Upper lobe of right lung (tissue), 1 donor: ENCODE measurements at places on chromosomes 5 and 9.

DNA sequence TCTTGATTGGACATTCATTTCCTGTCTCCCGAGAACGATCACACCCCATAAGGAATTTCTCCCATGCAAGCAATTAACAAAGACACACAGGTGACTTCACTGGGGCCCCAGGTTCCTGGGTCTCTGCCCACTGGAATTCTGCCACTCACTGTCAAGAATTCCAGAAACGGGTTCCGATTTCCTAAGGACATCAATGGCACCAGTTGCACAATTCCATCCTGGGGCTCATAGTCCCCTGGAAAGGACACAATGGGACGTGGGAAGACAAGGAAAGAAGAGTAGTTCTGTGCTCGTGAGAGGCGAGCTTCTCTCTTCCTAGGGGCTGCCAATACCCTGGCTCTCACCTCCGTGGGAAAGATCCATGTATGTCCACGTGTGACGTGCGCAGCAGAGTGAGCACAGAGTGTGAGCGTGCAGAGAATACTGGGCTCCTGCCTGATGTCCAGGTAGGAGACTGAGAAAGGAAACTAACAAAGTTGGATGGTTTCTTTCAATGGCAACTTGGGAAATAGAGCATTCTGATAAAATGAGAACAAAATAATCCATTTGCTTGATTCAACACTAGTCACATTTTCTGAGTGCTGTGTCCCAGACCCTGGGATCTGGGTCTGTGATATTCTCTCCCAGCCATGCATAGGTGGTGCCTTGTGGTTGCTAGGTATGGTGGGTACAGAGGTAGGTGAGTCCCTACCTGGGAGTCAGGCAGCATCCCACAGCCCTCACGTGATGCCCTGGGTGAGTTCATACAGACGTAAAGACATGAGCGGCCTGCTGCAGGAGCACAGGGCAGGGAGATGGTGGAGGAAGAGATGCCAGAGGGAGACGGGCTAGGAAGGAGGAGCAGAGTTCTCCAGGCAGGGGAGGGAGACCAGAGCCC, 159.8 kb downstream of the COL23A1 start:
- DNase-seq, result no peak

- no peak for DNase-seq
Measured at GRCh38 chr5:2208239-2208544, 325.5 kb upstream of the IRX4 start.

DNA sequence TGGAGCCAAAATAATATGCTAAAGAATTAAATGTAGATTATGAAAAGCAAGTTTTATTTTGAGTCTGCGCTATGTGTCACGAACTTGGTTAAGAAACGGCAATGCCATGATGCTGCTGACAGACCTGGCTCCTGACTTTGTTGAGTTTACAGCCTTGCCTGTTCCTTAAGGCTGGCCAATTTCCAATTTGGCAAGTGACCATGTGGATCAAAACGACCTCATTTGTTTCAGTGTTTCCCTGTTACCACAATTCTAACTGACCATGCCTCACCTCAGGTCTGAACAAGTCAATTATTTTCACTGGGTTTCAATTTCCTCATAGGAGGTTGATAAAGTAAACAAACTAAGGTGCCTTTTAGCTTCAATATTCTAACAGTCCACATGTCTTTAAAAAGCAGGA, 461.4 kb downstream of the ZNF608 start:
- DNase-seq, result no peak

GRCh38 chr9:6686396-6686795, 40.9 kb upstream of the GLDC start:
- no peak for DNase-seq

DNA sequence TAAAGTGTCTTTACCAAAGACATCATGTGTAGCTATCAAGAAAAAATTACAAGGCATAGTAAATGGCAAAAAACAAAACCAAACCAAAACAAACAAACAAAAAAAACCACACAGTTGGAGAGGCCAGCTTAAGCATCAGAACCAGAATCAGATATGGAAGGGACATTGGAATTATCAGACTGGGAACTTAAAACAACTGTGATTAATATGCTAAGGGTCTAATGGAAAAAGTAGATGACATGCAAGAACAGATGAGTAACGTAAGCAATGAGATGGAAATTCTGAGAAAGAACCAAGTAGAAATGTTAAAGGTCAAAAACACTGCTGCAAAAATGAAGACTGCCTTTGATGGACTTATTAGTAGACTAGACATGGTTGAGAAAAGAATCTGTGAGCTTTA, 75.9 kb downstream of the FBXO38 start:
- no peak for DNase-seq

GRCh38 chr5:16855485-16855884, 80.6 kb downstream of the MYO10 start:
- no peak for DNase-seq

GRCh38 chr5:42876375-42876844, 64.7 kb upstream of the SELENOP start:
- no peak for DNase-seq

DNA sequence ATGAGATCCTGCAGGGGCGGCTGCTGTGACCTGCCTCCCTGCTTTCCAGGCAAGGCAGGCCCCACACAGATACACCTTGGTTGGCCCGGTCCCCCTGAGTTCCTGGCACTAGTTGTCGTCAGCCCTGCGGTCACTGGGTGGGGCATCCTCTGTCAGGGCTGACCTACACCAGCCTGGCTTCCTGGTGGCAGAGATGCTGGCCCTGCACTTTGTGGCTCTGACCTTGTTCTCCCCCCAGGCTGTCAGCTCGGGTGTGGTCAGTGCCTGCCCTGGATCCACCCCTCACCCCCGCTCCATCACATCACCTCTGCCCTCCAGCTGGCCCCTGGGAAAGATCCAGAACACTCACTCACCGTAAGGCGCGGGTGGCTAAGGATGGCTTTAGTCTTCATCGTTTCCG, 74.1 kb downstream of the PHF2 start:
- peak; percentile 55 for DNase-seq

DNA sequence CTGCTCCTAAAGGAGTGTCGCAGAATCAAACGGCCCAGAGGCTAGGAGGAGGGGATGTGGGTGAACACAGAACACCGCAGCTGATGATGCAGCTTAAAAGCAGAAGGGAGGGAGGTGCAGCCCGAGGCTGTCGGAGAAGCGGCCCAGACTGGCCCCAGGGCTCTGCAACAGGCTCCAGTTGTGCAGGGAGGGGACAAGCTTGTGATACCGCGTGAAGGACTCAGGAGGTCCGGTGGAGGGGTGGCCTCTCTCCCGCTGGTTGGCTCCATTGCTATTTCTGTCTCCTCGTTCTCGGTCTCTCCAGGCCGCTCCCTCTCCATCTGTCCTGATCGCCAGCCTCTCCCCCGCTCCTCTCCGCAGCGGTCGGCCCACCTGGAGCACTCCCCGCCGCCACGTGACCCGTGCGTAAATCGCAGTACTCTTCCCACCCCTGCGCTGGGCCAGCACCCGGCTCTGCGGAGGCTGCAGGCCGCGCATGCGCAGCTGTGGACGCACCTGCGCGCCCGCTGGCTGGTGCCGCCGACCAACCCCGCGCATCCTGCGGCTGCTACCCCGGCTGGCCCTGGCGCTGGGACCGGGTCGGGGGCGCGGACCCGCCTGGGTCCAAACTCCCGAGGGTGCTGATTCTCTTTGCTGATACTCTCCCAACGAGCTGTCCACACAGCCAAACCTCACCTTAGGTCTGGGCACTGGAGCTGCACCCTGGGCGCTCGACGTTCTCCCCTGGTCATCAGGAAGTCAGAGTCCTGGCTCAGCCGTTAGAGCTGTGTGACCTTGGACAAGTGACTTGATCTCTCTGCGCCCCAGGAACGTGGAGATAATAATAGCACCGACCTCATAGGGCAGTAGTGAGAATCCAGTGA, 3.7 kb upstream of the STXBP1 start:
- DNase-seq, result peak; percentile 91

DNA sequence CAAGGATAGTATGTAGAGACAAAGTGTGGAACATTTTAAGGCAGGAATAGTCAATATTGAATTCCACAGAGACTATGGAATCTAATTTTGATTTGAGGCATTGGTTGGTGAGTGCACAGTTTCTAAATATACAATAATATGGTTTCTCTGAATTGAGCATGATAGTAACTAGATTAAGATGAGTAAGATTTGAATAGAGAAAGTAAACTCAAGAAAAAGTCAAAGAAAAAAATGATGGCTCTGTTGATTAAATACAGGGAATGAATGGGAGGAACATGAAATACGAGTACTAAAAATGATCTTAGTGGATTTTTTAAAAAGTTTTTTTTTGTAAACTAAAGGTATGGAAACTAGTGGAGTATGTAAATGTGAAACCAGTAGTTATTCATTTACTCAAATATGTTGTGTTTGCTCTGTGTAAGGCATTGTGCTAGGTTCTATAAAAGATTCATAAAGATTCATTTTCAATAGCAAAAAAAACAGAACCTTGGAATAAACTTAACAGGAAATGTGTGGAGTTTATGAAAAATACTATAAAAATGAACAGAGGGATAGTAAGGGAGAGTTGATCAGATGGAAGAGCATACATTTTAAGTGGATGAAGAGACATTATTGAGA, 101.2 kb downstream of the ZCCHC7 start:
- DNase-seq, result no peak

DNA sequence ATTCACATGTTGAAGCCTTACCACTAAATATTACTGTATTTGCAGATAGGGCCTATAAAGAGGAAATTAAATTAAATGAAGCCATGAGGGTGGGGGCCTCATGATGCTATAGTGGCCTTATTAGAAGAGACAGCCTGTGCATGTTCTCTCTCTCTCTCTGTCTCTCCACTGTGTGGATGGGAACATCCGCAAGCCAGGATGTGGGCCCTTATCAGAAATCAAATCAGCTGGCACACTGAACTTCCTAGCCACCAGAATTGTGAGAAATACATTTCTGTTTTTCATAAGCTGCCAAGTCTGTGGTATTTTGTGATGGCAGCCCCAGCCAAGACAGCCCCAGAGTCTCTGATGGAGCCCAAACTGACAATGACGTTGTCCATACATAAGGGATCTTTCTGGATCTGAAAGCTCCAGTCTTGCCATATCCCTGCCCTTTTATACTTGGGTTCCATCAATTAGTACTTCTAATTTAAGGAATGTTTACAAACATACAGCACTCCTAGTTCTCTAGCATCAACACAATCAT, 300.5 kb upstream of the ATP10B start:
- no peak for DNase-seq

DNA sequence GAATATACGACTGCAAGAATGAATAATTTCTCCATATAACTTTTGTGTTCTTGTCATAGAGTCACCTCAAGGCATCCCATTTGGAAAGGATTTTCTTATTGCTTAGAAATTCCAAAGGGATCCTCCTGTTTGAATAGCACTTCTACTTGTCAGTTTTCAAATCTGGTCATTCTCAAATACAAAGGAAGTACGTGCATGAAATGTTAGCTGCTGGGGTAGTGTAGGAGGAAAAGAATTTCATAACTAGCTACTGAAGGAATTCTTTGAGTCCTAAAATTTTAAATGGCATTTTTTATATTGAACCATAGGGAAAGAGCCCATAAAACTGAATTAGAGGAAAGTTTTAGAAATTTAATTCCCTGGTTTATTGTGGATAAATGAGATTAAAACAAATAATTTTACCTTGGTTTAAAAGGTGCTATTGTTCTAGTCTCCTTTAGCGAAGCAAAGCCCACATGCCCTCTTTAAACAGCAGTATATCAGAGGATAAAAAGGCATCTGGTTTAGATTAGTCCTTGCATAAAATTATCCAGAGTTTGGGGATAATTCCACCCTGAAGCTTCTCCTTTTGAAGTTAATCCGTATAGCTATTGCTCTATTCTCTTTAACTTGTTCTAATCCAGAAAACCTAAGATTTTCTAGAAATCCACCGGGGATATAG, 2.0 kb upstream of the MPDZ start:
- DNase-seq, result no peak

GRCh38 chr5:10233505-10233904, 16.2 kb downstream of the ATPSCKMT start:
- peak; percentile 69 for DNase-seq

GRCh38 chr9:93575796-93576257, 557 bp upstream of the PHF2 start:
- peak; percentile 86 for DNase-seq

GRCh38 chr5:159951834-159952233, 35.6 kb downstream of the ADRA1B start:
- no peak for DNase-seq

DNA sequence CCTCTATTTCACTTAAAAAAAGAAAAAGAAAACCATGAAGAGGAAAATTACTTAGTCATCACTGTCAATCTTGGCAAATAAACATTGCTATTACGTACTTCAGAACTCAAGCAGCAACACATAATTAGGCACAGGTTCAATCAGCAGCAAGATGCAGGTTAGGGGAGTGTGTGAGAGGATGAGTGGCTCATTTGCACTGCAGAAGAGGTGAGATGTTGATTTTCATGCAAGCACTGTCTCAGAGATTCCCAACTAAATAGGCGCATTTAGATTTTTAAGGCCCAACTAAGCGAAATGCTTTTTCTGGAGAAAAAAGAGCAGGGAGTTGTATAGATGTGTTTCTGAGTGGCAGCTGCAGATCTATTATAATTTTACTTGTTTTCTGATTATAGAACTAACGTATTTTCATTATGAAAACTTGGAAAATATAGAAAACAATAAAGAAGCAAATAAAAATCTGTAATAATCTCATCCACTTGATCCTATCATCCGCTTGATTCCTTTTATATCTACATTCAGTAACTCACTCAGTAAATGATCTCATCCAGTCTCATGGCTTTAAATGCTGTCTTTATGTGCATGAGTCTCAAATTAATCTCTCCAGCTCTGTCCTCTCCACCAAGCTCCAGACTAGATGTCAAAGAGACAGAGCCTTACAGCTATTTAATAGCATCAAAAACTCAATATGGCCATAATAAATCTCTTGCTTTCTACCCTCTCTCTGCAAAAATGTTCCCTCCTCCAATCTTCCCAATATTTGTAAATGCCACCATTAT, 162.5 kb downstream of the ZNF462 start:
- DNase-seq, result no peak

DNA sequence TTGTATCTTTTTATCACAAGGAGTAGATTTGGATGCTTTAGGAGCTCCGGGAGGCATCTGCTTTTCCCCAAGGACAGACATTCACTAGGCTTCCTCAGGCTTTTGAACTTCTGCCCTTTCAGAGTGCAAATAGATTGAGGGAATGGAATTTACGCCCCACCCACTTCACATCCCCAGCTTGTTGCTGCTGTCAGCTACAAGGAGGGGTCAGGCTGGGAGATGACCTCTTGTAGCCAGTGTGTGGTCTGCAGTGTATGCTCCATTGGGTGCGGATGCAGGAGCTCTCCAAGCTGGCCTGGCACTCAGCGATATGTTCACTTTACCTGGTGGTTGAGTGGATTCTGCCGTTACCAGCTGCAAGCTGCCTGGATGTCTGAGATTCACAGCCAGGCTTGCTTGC, 6.4 kb downstream of the TNFSF15 start:
- DNase-seq, result no peak

GRCh38 chr5:88663793-88664216, 219.2 kb downstream of the MEF2C start:
- DNase-seq, result no peak
